ENCODE measurements at places on chromosomes 7 and 10.
A peak's percentile ranks its signal among the peaks of the same experiment; 100 is the strongest.

- no peak for DNase-seq
These were observed 92.7 kb downstream of the FZD1 start for GRCh38 chr7:91356915-91357314.

DNA sequence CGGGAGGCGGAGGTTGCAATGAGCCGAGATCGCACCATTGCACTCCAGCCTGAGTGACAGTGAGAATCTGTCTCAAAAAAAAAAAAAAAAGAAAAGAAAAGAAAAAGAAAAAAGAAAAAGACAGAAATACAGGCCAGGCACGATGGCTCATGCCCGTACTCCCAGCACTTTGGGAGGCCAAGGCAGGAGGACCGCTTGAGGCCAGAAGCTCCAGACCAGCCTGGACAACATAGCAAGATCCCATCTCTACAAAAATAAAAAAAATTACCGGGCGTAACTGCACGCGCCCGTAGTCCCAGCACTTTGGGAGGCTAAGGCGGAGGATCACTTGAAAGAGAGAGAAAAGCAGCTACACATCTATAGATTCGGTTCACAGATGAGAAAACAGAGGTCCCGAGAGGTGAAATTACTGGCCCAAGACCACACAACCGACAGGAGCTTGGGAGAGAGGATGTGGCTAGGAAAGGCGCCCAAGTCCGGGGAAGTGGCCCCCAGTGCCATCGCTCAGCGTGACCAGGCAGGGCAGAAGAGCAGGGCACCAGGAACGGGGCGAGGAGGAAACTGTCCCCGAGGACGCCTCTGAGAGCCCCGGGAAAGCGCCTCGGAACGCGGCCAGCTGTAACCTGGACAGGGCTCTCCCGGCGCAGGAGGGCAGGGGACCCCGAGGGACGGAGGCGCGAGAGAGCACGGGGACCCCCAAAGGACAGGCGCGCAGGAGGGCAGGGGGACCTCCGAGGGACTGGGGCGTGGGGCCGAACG is 612 bp downstream of the SNX8 start:
- DNase-seq, result peak; percentile 22

- DNase-seq, result peak; percentile 74
These were observed 5.6 kb downstream of the GPR15LG start for GRCh38 chr10:84179059-84179710.

GRCh38 chr10:114313866-114314265 is 74.8 kb downstream of the VWA2 start:
- DNase-seq, result no peak

DNA sequence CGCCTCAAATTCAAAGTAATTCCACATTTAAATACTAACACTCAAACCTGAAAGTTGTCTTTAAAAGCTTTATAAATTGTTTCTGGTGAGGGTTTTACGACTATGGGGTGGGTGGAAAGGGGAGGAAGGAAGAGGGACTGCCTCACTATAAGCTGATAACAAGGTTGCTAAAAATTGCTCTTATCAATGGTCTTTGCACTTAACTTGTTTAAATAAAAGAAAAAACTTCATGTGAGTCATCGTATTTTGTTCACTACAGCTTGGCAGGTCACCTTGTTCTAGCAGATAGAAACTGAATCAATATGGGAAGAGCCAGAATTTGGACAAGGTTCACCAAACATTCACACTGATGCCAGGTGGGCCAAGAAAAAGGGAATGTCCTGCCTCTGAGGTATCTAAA is 129.2 kb downstream of the TES start:
- no peak for DNase-seq

Measured in AG10803 (cell line).